ENCODE measurements at places on chromosomes 6 and 20. TPM values are rescaled to one million over a fixed set of nuclear protein-coding genes. Genes with fewer than 3 reads are reported as not detected.

LTB gene
- total RNA-seq = 747 TPM

IRAK1BP1 gene
- 2.8 TPM for total RNA-seq

UBD gene
- total RNA-seq = 0.42 TPM

HMGN3 gene
- total RNA-seq = 59.4 TPM

SRF gene
- total RNA-seq = 40.8 TPM

B3GAT2 gene
- total RNA-seq = not detected

CAGE1 gene
- 0.12 TPM for total RNA-seq

PBOV1 gene
- total RNA-seq = not detected

TXLNB gene
- total RNA-seq = 0.35 TPM

KCNB1 gene
- total RNA-seq = not detected

ZNF341 gene
- 5.5 TPM for total RNA-seq

NQO2 gene
- total RNA-seq = 43.2 TPM

SLC52A3 gene
- total RNA-seq = not detected

OOEP gene
- 0.57 TPM for total RNA-seq

TSBP1 gene
- total RNA-seq = not detected

MDC1 gene
- total RNA-seq = 53.2 TPM

FERMT1 gene
- not detected for total RNA-seq

DLL1 gene
- 0.55 TPM for total RNA-seq

TCF15 gene
- not detected for total RNA-seq

ABRACL gene
- total RNA-seq = 132 TPM

SLC26A8 gene
- not detected for total RNA-seq

HSPA12B gene
- not detected for total RNA-seq

OR2H1 gene
- total RNA-seq = not detected

ABHD16B gene
- total RNA-seq = not detected

ITPA gene
- total RNA-seq = 72.7 TPM

TCP1 gene
- 209 TPM for total RNA-seq

ISM1 gene
- total RNA-seq = 1.3 TPM
